ENCODE measurements at places on chromosomes 1 and 21. TPM values are rescaled to one million over a fixed set of nuclear protein-coding genes. Genes with fewer than 3 reads are reported as not detected.

WNT9A gene
- total RNA-seq, result 8.2 TPM

CDCA8 gene
- 48.4 TPM for total RNA-seq

ARHGAP30 gene
- 0.07 TPM for total RNA-seq

EPHA10 gene
- total RNA-seq, result 0.44 TPM

ESPN gene
- total RNA-seq, result 0.32 TPM

PADI1 gene
- 1.4 TPM for total RNA-seq

SMYD2 gene
- total RNA-seq, result 35.1 TPM

MYOG gene
- not detected for total RNA-seq

ATP6V1G3 gene
- total RNA-seq, result not detected

FCGR1A gene
- not detected for total RNA-seq

FAM151A gene
- total RNA-seq, result not detected

EFCAB7 gene
- total RNA-seq, result 3.0 TPM

C1orf174 gene
- 23.9 TPM for total RNA-seq

SDC3 gene
- total RNA-seq, result 10.8 TPM

CCDC185 gene
- total RNA-seq, result not detected

ANGEL2 gene
- 10.8 TPM for total RNA-seq

HNRNPU gene
- total RNA-seq, result 322 TPM

RNF187 gene
- 55.9 TPM for total RNA-seq

FAM229A gene
- total RNA-seq, result 2.9 TPM

ADORA3 gene
- total RNA-seq, result not detected

KRTAP19-3 gene
- total RNA-seq, result not detected

GJA9 gene
- total RNA-seq, result not detected

F13B gene
- not detected for total RNA-seq

WLS gene
- 17.7 TPM for total RNA-seq

FYB2 gene
- total RNA-seq, result not detected

KCNC4 gene
- total RNA-seq, result 4.0 TPM

ALX3 gene
- not detected for total RNA-seq

KCNE2 gene
- not detected for total RNA-seq

SMPDL3B gene
- 1.3 TPM for total RNA-seq

OR2G6 gene
- not detected for total RNA-seq

SLC44A5 gene
- total RNA-seq, result not detected

KCNN3 gene
- total RNA-seq, result 0.07 TPM

Measured in A549 treated with RU486 at 1 μM for 4 hours (cell line).